Right lobe of liver (tissue), 6 donors: ENCODE measurements at places on chromosomes 3 and 15. TPM values are rescaled to one million over a fixed set of nuclear protein-coding genes. Genes with fewer than 3 reads are reported as not detected.

C3orf80 gene
- 0.07 TPM for total RNA-seq

- DNase-seq, result no peak
These were observed 185.6 kb downstream of the OR4M2 start for GRCh38 chr15:22265970-22266369.

DNA sequence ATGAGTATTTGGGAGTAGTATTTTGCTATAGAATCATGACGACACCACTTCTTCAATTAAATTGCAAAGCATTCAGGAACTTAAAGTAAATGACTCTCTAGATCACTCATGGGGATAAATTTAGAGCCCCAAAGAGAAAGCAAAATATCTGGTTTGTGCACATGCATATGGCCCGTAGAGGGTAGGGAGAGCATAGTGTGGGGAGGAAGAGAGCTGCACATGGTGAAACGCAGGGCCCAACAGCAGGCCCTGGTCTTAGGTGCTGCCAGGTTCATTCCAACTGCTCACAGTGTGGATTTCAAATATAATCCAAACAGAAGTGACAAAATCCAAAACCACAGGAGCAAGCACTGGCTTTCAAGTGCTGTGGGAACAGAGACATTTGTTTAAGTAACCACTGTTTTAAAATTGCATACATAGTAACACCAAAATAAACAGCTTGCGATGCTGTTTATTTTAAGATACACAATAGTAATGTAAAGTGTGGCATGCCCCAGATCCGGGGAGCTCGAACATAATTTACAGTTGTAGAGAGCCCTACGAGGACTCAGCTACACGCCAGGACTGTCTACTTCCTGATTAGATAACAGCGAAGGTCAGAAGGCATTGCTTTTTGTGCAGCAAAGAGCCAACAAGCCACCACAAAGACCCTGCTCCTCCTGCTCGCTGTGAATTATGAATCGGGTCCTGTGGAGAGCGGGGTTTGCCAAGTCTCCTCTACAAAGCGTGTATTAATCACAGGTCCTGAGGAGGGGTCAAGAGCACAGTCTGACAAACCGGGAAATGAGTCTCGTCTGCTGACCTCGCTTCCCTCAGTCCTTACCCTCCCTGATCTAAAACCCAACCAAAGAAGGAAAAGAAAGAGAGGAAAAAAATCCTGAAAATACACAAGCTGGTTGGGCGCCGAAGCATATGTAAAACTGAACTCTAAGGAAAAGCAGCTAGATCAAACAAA lies 80.6 kb downstream of the MEIS2 start:
- no peak for DNase-seq

ADAMTS7 gene
- 0.64 TPM for total RNA-seq

DNA sequence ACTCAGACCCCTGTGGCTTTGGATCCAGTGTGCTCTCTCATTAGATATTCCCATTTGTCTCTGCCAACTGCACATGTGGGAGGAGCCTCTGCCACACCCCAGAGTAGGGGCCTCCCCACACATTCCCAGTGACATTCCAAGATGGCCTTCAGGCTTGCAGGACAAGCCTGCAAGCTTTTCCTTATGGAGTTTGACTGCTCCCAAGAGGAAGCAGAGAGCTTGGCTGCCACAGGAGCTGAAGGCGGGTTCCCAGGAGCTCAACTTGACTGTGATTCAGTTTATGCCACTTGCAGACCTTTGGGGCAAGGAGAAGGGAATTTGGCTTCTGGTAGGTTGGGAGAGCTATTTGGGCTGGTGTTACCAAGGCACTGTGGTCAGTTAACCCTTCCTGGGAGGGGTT lies 22.5 kb upstream of the EPHB1 start:
- no peak for DNase-seq

- no peak for DNase-seq
These were observed 108.9 kb upstream of the UBE2E1 start for GRCh38 chr3:23696842-23697241.

ZMYND10 gene
- total RNA-seq, result 0.50 TPM

- no peak for DNase-seq
These were observed 270.3 kb upstream of the LRRFIP2 start for GRCh38 chr3:37444696-37445095.

GRCh38 chr15:65410036-65410435 lies 12.7 kb downstream of the IGDCC4 start:
- no peak for DNase-seq

- no peak for DNase-seq
These were observed 318.6 kb upstream of the LRRFIP2 start for GRCh38 chr3:37492977-37493471.

- no peak for DNase-seq
These were observed 80.7 kb downstream of the SEC22A start for GRCh38 chr3:123282461-123282860.

BSN gene
- total RNA-seq, result 0.68 TPM

DNA sequence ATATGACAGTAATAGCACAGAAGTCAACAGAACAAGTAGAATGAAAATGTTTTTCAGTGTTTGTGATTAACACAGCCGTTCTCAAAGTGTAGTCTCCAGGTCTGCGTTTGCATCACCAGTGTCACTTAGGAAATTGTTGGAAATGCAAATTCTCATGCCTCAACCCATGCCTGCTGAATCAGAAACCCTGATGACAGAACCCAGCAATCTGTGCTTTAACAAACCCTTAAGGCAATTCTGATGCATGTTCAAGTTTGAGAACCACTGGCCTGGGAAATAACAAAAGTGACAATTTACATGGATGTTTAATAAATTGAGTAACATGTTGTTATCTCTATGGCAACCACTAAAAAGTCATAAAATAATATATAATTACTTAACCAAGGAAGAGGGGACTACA lies 103.1 kb upstream of the ATP11B start:
- DNase-seq, result no peak

GRCh38 chr15:69825941-69826818 lies 271.5 kb downstream of the TLE3 start:
- no peak for DNase-seq

DNA sequence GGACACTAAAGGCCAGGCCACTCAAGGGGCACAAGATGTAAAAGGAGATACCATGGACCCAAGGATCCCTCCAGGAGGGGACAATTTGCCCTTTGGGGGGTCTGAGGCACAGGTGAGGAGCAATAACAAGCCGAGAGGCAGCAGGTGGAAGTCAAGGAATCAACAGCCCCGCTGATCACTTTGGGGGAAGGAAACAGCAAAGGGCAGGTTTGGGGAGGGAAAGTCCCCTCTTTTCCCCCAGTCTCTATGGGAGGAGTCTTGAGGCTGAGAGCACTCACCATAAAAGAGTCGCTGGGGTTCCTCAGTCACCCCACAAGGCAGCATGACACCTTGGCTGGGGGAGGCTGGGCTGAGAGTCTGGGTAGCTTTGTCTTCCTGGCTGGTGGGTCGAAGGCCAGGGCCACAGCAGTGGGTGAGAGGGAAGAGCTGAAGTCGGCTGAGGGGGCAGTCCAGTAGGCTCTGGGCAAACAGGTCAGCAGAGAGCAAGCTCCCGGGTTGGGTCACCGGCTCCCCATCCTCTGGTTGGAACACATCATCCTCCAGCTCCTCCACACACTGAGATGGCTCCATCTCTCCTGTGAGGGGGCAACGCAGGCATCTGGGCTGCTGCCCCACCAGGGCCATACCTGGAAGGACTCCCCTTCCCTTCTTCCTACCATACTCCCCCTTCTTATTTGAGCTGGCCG lies 3.0 kb downstream of the BMF start:
- DNase-seq, result no peak

- DNase-seq, result no peak
These were observed 86.5 kb downstream of the SEMA6D start for GRCh38 chr15:47803767-47804166.

GABRR3 gene
- total RNA-seq, result not detected

DNA sequence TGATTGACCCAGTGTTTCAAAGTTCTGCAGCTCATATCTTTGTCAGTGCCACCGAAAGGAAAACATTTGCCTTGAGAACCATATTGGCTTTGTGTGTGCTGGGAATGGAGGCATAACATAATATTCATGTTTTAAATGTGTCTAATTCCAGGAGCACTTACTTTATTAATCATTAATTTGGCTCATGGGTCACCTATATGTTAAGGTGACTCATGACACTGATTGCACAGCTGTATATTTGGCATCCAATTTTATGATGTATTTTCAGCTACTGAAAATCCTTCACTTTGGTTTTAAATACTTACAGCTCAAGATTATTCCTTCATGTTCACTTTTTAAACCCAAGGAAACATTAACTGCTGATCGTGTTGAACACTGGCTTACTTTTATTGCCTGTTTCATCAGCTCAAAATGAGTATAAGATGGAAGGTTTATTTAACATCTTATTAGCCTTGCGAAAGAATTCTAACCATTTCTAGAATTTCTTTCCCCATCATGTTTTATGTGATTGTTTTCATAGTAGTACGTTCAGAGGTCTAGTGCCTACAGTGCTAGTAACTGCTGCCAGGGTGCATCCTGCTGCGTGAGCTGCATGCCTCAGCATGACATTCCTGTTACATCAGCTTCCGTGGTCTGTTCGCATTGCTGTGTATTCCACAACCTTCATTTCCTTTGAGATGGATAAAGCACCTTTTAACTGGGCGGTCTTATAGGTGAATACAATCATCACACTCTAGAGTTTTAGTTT lies 63.7 kb downstream of the LRCH3 start:
- DNase-seq, result no peak

CPLX3 gene
- total RNA-seq, result not detected

PATL2 gene
- total RNA-seq, result 1.1 TPM

DNA sequence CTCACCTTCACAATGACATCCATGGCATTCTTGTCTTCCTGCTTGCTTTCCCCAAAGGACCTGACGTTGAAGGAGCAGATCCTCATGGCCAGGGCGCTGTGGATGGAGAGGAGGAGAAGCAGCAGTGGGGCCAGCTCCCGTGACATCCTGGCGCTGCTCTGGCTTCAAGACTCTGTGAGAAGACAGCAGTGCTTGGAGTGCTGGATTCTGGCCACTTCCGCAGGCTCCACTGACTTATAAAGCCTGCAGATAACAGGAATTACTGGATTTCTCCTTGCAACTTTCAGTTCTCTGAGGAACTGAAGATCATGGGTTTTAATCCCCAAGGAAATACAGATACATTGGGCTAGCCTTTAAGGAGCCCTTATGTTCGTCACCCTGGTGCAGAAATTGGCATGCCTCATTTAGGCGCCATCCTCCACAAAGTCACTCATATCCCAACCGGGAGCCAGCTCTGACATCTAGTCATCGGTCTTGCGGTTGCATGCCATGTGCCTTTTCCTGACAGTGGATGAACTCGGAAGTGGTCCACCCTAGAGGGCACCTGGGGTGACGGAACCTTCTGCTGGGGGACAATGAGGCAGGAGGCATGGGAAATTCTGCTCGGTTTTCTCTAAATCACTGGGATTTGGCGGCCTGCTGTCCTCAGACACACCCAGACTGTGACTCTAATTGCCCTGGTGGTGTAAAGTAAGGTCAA lies at the start of gene DNASE1L3:
TSS of gene DNASE1L3 (minus strand) at position 212 of the 700 bp plus-strand sequence. CDS start at position 146, 66 bp downstream.
- DNase-seq, result peak; percentile 51
